ENCODE measurements at places on chromosomes 2 and 18.

- no peak for DNase-seq
These were observed 226.2 kb upstream of the TNP1 start for GRCh38 chr2:217086038-217086522.

DNA sequence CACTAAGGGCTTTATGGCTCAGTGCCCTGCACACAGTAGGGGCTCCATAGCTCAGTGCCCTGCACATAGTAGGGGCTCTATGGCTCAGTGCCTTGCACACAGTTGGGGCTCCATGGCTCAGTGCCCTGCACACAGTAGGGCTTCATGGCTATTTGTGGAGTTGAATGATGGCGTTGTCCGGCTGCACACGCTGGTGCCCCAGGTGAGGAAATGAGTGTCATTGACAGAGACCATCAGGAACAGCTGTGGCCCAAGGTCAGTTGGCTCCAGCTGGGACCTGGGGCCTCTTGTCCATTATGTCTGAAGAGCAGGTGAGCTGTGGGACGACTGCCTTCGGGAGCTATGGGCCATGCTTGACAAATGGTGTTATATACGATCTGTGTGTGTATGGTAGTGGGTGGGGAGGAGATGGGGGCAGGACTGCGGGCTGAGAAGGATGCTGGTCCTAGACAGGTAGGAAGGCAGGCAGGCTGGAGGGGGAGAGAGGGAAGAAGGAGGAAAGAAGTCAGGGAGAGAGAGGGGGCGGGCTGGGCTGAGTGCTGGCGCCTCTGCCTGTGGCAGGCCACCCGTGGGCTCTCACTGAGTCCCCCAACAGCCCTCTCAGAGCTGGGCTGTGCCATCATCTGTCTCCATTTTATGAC lies 130.6 kb downstream of the CLIP4 start:
- DNase-seq, result no peak

- DNase-seq, result no peak
These were observed 276.1 kb upstream of the PKDCC start for GRCh38 chr2:41771710-41772109.

DNA sequence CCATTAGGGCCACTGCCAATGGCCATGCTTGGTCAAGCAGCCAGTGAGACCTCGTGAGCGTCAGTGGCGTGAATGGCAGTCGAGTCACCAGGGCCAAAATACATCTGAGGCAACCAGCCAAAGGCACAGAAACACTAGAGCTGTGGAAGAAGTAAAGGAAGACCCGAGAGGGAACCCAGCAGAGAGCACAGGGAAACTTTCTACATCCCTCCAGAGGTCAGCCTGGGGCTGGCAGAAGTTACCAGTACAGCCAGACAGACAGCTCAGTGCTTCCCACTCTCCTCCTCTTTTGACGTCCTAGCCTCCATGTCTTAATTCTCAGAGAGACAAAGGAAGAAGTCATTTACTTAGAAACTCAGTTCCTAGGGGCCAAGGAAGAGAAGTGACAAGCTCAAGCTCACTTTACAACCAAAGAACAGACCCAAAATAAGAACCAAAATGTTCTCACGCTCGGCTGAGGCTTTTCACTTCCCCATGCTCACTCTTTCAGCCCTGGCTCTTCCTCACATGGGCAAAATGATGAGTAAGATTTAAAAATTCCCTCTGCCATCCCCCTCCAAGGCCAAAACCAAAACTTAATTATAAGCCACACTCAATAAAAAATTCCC lies 8.7 kb downstream of the CYRIA start:
- no peak for DNase-seq

DNA sequence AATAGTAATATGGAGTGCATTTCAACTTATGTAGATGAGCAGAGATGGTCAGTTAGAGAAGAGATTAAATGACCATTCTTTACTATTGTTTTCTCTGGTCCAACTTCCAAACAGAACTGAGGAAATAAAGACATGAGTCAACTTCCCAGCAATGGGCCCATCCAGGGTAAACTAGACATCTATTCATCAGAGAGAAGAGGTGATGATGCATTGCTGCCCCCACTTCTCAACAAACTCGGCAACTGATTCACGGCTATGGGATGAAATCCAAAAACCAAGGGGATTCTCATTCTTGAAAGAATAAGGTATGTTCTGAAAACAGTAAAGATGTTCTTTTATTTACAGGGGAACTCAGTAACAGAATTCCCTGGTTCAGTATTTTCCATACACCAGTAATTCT lies 190.7 kb downstream of the RDH14 start:
- DNase-seq, result no peak

DNA sequence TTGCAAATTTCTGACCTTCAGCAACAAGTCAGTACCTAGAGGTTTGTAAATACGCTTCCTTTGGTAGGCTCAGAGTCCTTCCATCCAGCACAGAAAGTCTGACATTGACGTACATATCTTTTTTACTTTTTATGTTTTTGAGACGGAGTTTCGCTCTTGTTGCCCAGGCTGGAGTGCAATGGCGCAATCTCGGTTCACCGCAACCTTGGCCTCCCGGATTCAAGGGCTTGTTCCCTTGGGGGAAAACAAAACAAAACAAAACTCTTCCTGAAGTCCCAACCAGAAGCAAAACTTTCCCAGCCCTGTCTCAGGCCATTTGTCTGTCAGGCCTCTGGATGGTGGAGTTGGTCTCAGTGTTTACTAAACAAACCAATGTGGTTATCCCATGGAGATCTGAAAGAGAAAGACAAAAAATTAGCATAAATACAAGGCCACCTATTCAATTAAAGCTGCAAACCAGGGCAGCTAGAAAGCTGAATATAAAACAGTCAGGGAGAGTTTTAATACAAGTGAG lies 29.6 kb upstream of the ATL2 start:
- no peak for DNase-seq

- DNase-seq, result no peak
These were observed 5.5 kb downstream of the RTKN start for GRCh38 chr2:74436111-74436805.

GRCh38 chr2:122341007-122341406 lies 585.6 kb downstream of the TSN start:
- no peak for DNase-seq

DNA sequence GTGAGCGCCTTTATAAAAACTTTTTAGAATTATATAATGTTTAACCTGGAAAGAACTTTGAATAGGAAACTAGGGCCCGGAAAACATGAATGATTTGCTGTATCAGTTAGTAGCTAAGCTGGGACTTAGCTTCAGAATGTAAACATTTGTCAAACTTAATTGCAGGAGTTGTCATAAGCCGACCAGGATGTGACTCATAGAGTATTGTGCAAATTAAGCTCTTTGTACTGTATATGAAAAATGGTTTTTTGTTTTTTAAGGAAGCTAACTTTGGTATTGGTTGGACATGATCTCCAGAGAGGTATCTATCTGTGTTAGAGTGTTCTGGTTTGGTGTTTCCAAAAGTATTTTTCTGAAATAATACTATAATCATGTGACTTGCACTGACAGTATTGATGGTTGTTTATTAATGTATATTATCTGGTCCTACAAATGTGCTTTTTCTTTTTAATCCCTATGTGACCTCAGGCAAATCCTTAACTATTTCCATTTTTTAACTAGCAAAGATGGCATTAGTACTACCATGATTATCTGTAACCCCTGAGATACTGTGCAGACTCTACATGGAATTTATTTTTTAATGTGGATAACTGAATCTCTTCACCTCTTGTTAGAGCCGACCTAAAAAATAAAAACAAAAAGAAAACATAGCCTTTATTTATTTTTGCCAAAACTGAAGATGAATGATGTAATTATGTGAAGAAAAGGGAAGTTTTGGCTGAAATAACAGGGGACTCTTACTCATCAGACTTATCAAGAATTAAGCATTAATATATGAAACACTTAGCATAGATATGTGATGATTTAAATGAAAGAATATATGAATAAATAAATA lies 11.7 kb downstream of the YIPF4 start:
- no peak for DNase-seq

- no peak for DNase-seq
These were observed 64.4 kb downstream of the TSN start for GRCh38 chr2:121819846-121820245.

GRCh38 chr2:240432820-240433801 lies 2.4 kb upstream of the GPC1 start:
- no peak for DNase-seq

DNA sequence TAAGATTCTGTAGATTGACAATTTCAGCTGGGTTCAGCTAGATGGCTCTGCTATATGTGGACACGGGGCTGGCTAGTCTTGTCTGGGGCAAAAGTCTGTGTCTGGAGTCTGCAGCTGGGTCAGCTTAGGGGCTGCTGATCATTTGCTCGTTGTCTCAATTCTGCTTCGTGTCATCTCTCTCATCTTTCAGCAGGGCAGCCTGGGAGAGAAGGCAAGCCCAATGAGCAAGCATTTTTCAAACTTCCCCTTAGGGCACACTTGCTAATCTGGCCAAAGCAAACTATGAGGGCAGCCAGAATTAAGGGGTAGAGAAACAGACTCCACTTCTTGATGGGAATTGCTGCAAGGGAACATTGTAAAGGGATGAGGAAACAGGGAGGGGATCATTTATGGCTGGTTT lies 462.6 kb downstream of the SLC4A3 start:
- no peak for DNase-seq

GRCh38 chr2:99256677-99257076 lies 1.2 kb upstream of the LYG2 start:
- DNase-seq, result no peak

- DNase-seq, result no peak
These were observed 14.9 kb upstream of the ECEL1 start for GRCh38 chr2:232502511-232502910.

DNA sequence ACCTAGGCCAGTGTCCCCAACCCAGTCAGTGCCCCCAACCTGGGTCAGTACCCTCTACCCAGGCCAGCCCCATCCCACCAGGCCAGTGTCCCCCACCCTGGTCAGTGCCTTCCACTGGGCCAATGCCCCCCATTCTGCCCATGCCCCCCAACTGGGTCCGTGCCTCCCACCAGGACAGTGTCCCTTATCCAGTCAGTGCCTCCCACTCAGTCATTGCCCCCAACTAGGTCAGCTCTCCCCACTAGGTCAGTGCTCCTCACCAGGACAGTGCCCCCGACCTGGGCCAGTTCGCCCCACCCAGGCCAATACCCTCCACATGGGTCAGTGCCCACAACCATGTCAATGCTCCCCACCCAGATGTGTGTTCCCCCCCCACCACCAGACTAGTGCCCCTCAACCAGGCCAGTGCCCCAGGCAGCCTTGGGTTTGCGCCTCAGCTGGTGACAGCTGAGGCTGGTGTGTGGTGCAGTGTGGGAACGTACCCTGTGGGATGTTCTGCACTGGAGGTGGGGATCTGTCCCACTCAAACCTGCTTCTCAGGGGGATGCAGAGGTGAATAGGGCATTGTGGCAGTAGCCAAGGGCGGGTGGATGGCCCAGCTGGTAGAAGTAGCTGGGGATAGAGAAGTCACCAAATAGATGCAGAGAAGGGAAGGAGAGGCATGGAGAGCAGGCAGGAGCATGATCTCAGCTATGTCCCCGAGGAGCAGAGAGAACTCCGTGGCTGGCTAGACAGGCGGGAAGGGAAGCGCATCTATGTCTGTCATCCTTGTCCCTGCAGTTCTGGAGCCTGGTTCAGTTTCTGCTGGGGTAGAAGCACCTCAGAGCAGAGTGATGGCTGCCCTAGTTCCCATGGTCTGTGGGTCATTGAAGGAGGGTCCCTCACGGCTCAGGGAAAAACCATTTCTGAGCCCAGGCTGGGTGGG lies 168.8 kb downstream of the SH3RF3 start:
- no peak for DNase-seq

DNA sequence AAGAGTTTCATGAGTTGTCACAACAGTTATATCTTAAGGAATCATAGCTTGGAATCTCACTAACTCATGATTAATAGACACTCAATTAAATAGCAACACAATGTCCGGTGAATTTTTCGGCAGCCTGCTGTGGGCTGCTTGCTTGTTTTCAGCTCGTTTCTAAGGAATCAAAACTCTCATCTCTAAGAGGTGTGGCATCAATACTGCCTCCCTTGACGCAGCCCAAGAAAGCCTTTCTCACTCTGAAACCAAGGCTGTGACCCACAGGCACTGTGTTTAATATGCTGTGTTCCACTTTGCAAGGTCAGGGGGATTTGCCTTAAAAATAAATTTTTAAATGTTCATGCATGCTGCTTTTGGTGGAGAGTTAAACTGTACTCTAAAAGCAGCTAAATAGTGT lies 5.4 kb downstream of the DCC start:
- DNase-seq, result no peak

DNA sequence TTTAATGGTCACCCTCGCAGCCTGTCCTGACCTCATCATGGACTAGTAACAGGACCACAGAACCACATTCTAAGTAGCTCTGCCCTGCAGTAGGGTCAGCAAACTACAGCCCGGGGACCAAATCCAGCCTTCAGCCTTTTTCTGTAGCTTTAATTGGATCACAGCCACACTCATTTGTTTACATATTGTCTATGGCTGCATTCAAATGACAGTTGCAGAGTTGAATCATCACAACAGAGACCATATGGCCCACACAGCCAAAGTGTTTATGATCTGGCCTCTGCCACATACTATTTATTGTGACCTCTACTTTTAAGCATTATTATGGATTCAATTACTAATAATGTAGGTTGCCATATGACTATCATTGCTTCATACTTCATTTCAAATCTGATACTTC lies 47.7 kb downstream of the MAP3K19 start:
- DNase-seq, result no peak

DNA sequence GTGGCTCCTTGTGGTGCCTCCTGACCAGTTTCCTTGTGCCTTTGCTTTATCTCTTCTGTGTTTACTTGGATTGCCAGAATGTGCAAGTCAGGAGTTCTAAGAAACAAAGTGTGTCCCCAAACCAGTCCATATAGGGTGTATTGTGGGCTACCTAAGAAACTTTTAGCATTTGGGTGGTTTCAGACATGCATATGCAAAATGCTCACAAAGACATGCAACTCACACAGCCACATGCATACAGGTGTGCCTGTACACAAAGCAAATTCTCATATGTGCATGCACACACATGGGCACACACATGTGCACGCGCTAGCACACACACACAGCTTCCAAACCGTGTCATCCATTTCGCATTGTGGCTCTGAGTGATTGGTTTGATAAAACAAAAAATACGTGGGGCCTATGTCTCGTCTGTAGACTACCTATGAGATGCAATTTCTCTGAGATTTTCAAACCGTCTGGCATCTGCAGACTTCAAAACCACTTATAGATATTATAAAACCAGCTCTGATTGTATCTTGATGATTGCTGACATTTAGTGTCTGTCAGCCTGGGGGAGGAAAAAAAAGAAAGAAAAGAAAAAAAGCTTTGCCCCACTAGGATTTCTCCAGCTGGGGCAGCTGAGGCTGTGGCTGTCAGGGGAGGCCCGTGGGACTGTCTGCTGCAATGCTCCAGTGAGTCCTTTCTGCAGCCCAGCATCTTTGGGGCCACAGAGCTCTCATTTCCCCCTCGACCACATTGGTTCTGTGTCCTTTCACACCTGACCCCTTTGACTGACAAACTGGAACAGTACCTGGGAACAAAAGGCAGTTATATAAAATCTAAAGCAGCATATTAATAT lies 556.1 kb downstream of the CMPK2 start:
- no peak for DNase-seq

GRCh38 chr2:44934983-44935728 lies 6.3 kb upstream of the SIX3 start:
- DNase-seq, result no peak

GRCh38 chr18:57333940-57334339 lies 18.4 kb upstream of the ST8SIA3 start:
- no peak for DNase-seq
